Kidney (tissue), 22 donors: ENCODE measurements at places on chromosomes 7 and 10.

DNA sequence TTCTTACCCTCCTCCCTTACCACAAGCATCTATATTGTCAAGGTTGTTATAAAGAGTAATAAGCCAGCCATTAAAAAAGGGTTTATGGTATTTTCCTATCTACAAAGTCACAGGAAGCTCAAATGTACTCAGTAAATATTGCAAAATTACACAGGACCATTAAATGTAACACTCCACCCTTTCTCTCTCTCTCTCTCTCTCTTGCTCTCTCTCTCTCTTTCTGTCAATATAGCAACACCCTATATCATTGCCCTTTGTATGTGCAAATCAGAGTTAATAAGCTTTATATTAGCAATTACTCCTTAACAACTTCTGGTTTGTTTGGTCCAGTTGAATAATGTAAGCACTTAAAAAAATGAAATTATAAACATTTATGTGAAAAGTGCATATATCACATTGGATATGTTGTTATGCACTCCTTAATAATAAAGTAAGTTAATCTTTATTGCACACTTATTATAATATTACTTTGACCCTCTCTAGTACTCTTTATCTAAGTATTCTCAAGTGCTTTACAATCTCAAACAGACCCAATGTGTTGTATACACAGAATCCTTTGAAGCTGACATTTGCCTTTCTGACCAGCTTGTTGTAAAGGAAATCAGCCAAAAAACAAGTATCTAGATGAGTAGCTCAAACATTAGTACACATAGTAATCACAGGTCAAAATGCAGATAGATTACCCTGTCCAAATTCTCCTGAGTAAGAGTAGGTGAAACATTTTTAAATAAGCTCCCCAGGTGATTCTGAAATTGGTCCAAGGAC is 93.2 kb downstream of the CFTR start:
- no peak for DNase-seq

- DNase-seq, result no peak
Observed at GRCh38 chr10:68501691-68502090, 25.6 kb downstream of the SLC25A16 start.

- DNase-seq, result no peak
Observed at GRCh38 chr7:32506266-32507054, 11.2 kb downstream of the AVL9 start.

DNA sequence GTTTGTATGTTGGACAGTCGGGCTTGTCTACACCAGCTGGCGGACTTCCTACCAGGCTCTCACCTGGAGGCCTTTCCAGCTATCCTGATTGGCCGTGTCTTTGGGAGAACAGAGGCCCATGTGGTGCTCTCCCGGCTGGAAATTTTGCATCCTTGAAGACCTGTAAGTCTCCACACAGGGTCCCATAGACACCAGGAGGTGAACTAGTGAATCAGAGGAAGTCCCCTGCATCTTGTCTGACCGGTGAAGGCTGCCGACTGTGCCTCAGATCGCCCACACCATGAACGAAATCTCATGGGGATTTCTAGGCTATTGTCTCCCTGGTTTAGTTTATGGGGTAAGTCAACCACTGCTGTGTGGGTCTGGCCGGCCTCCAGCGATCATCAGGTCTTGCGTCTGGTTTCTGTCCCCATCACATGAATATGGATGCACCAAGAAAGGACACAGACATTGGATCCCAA is 108.4 kb upstream of the LYZL2 start:
- DNase-seq, result no peak

DNA sequence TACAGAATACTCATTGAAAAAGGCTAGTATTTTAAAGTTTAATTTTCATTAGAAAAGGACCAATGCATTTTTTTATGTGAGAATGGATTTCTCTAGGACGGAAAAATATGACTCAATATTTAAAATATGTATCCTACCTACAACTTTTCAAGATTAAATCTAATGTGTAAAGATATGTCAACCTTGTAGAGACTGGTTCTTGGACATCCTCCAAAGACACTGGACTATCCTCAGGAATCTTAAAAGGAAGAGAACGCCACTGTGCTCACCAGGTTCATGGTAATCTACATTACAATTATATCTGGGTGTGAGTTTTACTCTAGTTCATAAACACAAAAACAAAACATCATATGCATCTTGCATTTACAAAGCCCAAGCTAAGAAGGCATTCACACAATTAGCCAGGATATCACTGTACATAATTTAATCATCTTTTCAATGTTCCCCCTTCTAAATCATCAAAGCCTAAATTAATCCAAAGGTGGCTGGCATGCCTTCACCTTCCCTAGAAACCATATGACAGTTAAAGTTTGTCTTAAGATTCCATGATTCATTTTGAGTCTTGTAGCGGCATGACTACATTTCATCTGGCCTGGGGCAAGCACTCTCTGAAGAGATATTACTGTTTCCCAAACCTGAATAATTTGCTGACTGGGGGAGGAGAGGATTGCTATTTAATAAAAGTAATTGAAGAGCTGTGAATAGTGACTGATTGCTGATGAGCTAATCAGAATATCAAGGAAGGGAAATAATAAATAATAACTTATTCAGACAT is 12.0 kb downstream of the SGCE start:
- no peak for DNase-seq
